ENCODE measurements at places on chromosomes 13 and 19. TPM values are rescaled to one million over a fixed set of nuclear protein-coding genes. Genes with fewer than 3 reads are reported as not detected.

Gene ZNF570
- 6.5 TPM for total RNA-seq

- DNase-seq: no peak
- H3K36me3 ChIP-seq: no peaks in the 10 kb centered on the region
- H3K27me3 ChIP-seq: peaks cover 17% of the 10 kb centered on the region
- H3K27ac ChIP-seq: no peak overlapping the region
Measured at GRCh38 chr19:54013866-54014265, 22.4 kb downstream of the CACNG6 start.

- H3K27ac ChIP-seq: no peak overlapping the region
- H3K27me3 ChIP-seq: no peaks in the 10 kb centered on the region
Measured at GRCh38 chr13:29683041-29683440, 87.6 kb upstream of the SLC7A1 start.

Gene SLC1A6
- not detected for total RNA-seq
